ENCODE measurements at places on chromosomes 2 and 18. TPM values are rescaled to one million over a fixed set of nuclear protein-coding genes. Genes with fewer than 3 reads are reported as not detected.

Gene CYP27A1
- total RNA-seq: 19.1 TPM

Gene CRACDL
- under 0.01 TPM for total RNA-seq

Gene OSBPL6
- total RNA-seq: 2.2 TPM

Gene PER2
- total RNA-seq: 5.4 TPM

Gene RNF125
- 1.5 TPM for total RNA-seq

Gene NOSTRIN
- total RNA-seq: 0.33 TPM

Gene MOCOS
- total RNA-seq: 5.5 TPM

Gene TMEM214
- total RNA-seq: 38.5 TPM

Gene PCGF1
- 21.2 TPM for total RNA-seq

Gene AKAIN1
- not detected for total RNA-seq

Gene TLX2
- total RNA-seq: 0.58 TPM

Gene PLEK
- total RNA-seq: not detected

Gene USP34
- total RNA-seq: 111 TPM

Gene TTN
- total RNA-seq: 0.50 TPM

Gene AGXT
- not detected for total RNA-seq

Gene IL1R1
- total RNA-seq: 105 TPM

Gene ETAA1
- total RNA-seq: 11.6 TPM

Gene GREB1L
- not detected for total RNA-seq

Gene UGT1A10
- not detected for total RNA-seq

Gene GRHL1
- total RNA-seq: 0.58 TPM

Gene TMEM198
- 2.3 TPM for total RNA-seq

Gene C2orf78
- not detected for total RNA-seq

Gene CHMP1B
- 50.8 TPM for total RNA-seq

Gene ABHD1
- under 0.01 TPM for total RNA-seq

Gene CHRND
- not detected for total RNA-seq

Gene ARHGAP25
- 0.66 TPM for total RNA-seq

Gene RAPGEF4
- 0.66 TPM for total RNA-seq

Gene DCC
- 2.5 TPM for total RNA-seq

Gene CD8B2
- not detected for total RNA-seq

Gene GDF7
- not detected for total RNA-seq

Gene PLCL1
- total RNA-seq: 1.6 TPM

Gene RAB6D
- total RNA-seq: not detected

Gene ALPI
- total RNA-seq: not detected

Gene IL18RAP
- not detected for total RNA-seq

Gene DOK6
- 5.6 TPM for total RNA-seq

Gene GPR45
- not detected for total RNA-seq

Gene CD8A
- not detected for total RNA-seq

Gene STAM2
- 41.4 TPM for total RNA-seq

Gene MAB21L4
- total RNA-seq: not detected

Gene TCF4
- 110 TPM for total RNA-seq

Gene DSG2
- 0.73 TPM for total RNA-seq

Gene GNLY
- total RNA-seq: not detected

Gene HOXD9
- 0.17 TPM for total RNA-seq

Gene SLC25A12
- 21.2 TPM for total RNA-seq

Gene RNF149
- 52.9 TPM for total RNA-seq

Gene ASB18
- not detected for total RNA-seq

All from smooth muscle cell of trachea (primary cell).